HCEC 1CT (cell line): ENCODE measurements at places on chromosomes 12 and 14.

DNA sequence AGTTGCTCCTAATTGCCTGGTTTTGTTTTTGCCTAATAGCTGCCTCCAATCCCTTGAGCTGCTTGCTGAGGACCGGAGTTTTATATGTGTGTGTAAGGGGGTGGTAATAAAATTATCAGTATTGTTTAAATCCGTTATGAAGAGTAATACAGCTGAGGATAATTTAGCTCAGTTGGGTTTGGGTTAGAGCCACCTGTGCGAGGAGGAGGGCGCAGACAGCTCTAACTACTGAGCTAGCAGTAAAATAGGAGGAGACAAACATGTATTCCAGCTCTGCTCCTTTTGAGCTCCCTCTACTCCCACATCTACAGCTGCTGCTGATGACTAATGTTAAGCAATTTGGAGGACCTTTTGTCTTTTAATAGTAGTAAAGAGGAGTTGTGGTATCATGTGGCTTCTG, 61.5 kb downstream of the SPATS2 start:
- peak; percentile 75 for DNase-seq

GRCh38 chr14:34180434-34180833, 229.6 kb upstream of the EGLN3 start:
- no peak for DNase-seq

DNA sequence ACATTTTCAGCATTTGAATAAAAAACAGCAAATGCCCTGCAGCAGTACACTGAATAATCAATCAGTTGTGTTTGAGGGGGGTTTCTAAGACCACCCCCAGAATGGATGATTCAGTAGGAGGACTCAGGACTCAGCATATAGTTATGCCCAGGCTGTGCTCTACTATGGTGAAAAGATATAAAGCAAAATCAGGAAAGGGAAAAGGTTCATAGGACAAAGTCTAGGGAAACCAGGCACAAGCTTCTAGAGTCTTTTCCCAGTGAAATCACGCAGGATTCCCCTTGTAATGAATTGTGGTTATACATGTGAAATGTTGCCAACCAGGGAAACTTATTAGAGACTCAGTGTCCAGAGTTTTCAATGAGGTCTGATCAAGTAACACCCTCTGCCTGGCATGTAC, 25.0 kb upstream of the SLC17A8 start:
- no peak for DNase-seq

DNA sequence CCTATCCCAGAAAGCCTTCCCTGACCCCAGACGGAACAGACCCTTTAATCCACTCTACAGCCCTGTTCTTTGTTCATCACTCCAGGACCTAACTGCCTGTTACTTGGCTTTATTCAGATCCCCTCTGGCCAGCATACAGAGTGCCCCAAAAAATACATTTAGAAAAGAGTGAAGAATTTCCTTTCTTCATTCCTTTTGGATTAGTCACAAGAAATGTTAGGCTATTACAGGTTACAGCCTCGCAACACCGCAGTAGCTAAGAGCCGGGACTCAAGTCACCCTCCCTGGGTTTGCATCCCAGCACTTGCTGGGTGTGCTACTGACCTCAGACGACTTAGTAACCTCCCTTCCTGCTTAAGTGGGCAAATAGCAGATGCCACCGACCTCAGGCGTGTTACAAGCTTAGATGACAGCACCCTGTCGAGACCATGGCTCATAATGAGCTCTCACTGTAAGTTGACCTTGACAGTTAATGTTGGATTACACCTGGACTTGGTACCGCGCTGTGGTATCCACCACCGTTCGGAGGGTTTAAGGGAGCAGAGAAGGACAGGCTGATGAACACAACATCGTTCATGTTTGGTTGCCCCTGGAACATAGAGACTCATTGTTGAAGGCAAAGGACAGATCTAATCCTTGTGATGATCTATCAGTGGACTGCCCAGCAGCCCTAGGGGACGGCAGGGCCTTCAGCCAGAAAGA, 12.9 kb downstream of the GLRX5 start:
- peak; percentile 48 for DNase-seq
